ENCODE measurements at places on chromosomes 13 and 19.

- DNase-seq, result no peak
Observed at GRCh38 chr19:5814123-5814851, 9.4 kb downstream of the NRTN start.

GRCh38 chr13:27014406-27015359, 156.9 kb downstream of the USP12 start:
- DNase-seq, result no peak

DNA sequence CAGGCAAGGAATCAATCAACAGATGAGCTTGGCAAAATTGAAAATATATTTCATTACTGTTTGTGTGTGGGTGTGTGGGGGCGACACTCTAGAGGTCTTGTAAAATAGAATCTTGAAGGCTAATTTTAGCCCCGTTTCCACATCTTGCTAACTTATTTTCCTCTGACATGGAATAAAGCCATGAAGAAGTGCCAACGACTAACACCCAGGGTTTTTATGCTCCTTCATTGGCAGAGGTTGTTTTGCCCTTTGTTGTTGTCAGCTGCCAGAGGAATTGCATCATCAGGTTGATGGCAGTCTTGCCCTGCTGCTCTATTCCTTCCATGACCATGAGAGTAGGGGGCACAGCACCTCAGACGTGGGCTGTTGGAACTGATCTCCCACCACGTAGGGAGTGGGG, 30.6 kb upstream of the FAM216B start:
- DNase-seq, result no peak

DNA sequence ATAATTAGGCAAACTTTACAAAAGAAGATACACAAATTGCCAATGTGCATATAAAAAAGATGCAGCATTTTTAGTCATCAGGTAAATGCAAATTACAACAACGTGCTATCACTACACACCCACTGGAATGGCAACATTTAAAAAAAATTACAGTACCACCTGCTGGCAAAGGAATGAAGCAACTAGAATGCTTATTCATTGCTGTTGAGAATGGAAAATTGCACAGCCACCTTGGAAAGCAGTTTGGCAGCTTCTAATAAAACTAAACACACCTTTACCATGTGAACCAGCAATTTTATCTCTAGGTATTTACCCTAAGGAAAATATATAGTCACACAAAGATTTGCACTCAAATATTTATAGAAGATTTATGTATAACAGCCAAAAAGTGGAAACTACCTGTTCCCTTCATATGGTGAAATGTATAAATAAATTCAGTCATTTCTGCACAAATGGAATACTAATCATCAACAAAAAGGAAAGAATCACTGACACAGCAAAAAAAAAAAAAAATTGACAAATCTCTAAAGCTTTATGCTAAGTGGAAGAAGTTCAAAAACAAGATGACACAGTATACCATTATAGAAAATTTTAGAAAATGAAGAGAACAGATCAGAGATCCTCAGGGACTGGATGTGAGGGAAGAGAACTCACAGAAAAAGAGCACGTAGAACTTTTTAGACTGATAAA, 30.3 kb downstream of the OXGR1 start:
- no peak for DNase-seq

Data from T-helper 1 cell (primary cell).